Activated CD8-positive, alpha-beta memory T cell treated with anti-CD3 and anti-CD28 coated beads for 36 hours (primary cell): ENCODE measurements at places on chromosomes 11 and 22. TPM values are rescaled to one million over a fixed set of nuclear protein-coding genes. Genes with fewer than 3 reads are reported as not detected.

CBLIF gene
- not detected for total RNA-seq

IGSF9B gene
- 20.0 TPM for total RNA-seq

AMBRA1 gene
- total RNA-seq = 28.9 TPM

MUC5B gene
- total RNA-seq = not detected

UCP3 gene
- 1.6 TPM for total RNA-seq

RAG2 gene
- total RNA-seq = not detected

INSC gene
- total RNA-seq = 0.23 TPM

OSM gene
- 21.1 TPM for total RNA-seq

HPS4 gene
- 38.6 TPM for total RNA-seq

LRRC75B gene
- 1.3 TPM for total RNA-seq

PARVA gene
- total RNA-seq = 0.06 TPM

LBHD1 gene
- 24.6 TPM for total RNA-seq

JRKL gene
- total RNA-seq = 11.3 TPM

SELENOM gene
- total RNA-seq = 8.0 TPM

YPEL1 gene
- 0.63 TPM for total RNA-seq

TRIM6 gene
- total RNA-seq = 0.23 TPM

ASCL2 gene
- total RNA-seq = 2.8 TPM

PRODH gene
- 0.17 TPM for total RNA-seq

OR5A1 gene
- not detected for total RNA-seq

OR8D2 gene
- not detected for total RNA-seq

KREMEN1 gene
- 0.15 TPM for total RNA-seq
